ENCODE measurements at places on chromosomes 1 and 21.

- no peak for DNase-seq
Measured at GRCh38 chr1:25113086-25113485, 119.2 kb downstream of the SYF2 start.

DNA sequence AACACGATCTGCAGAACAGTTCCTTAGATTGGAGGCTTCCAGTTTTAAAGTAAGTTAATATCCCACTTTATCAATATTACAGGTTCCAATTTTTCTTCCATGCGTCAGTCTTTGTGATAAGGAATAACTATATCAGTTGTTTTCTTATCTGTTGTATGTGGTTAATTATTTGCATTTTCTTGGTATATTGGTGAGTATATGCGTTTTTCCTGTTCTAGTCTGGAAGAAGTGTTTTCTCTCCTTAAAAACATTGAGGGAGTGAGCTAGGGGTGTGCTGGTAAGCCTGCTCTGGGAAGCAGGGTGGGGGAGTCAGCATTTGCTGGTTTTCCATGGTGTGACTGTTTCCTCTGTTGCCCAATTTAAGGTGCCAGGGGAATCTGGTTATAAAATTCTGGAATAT is 50.2 kb upstream of the KIF1B start:
- DNase-seq = no peak

DNA sequence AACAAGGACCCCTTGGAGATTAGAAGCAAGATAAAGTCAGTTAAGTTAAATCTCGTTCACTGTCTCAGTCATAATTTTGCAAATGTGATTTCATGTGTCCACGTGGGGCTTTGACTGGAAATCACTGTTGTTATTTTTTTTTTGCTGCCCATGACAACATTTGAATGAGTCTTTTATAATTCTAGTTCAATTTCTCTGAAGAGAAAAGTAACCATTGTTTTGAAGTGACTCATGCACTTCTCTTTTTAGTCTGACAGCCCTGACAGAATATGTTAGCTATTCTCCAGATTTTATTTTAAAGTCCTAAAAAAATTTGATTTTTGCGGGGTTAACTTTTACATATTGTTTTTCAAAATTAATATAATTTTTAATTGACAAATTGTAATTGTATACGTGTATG is 30.7 kb upstream of the NLRP3 start:
- no peak for DNase-seq

DNA sequence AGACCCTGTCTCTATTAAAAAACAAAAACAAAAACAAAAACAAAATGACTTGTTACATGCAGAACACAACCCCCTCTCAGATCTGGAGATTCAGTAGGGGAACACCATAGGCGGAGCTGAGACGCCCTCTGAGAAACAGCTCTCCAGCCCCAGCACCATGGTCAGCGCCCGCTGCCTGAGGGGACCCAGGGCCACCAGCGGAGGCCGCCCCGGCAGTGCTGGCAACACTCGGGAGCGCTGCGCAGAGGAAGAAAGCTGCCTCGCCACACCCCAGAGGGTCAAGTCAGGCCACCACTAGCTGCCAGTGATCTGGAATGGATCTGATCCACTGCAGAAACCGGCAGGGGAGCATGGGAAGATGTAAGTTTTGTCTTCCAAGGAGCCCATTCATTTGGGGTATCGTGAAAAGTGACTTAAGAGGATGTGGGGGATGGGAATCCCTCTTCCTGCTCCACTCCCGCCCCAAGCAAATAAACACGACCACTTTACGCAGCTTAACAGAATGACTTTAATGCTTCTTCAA is 3.1 kb downstream of the ACTA1 start:
- DNase-seq = no peak

- DNase-seq = no peak
Measured at GRCh38 chr1:163320891-163321290, 863 bp upstream of the NUF2 start.

GRCh38 chr21:41602531-41602930 is 94.6 kb upstream of the TMPRSS2 start:
- DNase-seq = no peak

DNA sequence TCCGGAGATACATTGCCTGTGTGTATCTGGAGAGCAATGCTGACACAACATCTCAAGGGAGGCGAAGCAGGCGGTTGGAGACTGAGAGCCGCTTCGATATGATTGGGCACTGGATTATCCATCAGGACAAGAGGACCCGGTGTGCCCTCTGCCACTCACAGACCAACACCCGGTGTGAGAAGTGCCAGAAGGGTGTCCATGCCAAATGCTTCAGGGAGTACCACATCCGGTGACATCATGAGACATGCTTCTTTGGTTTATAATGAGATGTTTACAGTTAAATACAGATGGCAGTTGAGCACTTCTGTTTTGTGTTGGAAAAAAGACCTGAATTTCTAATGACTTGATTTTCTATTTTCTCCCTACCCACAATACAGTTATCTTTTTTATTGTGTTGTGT is 12.1 kb downstream of the PGBD2 start:
- no peak for DNase-seq

DNA sequence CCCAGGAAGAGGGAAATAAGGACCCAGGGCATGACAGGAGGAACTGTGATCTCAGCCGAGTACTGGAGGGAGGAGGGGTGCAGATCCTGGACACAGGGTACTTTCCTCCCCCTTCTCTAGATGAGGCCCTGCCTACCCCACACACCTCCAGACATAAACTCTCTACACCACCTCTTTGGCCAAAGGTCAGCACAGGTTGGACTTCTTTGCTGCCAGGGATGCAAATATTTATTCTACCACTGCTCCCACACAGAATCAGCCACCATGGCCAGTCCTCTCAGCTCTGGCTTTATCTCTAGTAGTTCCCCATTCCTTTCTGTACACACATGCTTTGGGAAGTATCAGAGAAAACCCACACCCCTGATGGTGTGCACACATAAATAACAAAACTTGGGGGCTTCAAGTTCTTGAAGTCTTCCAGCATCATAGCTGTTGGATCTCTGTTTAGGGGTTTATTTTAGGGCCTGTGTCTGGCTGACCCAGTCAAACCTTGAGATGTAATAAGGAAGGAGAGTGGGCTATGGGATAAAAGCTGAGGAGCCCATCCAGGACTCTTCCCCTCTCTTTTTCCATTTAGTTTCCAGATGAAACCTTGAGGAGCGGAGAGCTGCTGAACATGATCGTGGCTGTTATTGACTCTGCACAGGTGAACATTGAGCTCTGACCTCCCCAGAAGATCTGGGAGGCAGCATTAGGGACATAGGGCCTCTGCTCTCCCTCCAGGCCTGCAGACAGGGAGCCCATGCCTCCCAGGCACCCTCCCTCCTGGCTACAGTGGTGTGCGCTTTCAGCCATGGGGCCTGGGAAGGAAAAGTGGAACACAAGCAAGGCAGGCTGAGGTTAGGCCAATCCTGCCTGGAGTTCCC is 6.7 kb upstream of the SLC27A3 start:
- DNase-seq = no peak

DNA sequence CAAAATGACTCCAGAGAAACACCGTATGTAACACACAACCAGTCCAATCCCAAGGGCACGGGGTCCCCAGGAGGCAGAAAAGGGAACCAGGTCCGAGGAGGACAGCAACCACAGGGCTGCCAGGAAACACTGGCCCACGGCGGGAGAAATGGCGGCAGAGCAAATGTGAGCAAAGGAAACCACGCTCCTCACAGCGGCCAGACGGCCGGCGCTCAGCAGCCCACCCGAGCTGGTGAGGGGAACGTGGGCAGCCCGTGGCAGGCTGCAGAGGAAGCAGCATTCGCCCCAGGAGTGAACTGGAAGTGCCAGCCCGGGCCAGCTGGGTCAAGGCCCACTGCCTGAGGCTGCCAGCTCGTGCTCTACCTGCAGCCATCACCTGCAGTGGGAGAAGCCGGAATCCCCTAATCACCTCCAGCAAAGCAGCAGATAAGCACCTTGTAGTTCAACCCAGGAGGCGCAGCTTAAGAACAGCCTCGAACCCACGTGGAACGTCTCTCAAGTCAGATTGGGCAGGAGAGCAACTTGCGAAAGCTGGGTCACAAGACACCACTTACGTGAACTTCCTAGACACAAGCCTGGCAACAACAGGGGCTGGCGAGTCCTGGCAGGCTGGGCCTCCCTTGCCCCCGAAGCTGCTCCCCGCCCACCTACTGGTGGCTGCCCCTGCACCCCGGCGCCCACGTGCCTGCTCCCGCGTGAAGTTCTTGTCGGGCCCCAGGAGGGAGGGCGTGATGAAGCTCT is 6.7 kb downstream of the SLC19A1 start:
- DNase-seq = no peak

DNA sequence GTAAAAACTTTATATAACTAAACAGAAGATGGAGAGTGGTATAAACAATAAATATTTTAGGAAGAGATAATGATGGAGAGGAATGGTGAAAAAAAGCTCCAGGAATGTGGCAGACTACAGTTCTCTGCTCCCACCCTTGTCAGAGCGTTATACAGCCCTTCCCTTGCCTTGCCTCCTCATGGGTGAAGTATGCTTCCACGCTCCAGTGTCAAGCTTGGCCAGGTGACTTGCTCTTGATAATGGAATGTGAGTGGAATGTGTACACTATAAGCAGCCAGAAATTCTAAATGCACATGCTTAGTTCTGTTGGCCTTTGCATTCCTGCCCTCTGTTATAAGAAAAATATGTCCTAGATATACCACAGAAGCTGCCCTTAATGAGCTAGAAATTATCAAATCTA is 24.7 kb upstream of the POGK start:
- DNase-seq = no peak

- DNase-seq = no peak
Measured at GRCh38 chr1:240465531-240465940, 146.4 kb downstream of the GREM2 start.

- no peak for DNase-seq
Measured at GRCh38 chr1:234528074-234528865, 49.3 kb upstream of the TARBP1 start.

GRCh38 chr1:95437011-95437410 is 203.0 kb downstream of the RWDD3 start:
- no peak for DNase-seq

- DNase-seq = no peak
Measured at GRCh38 chr1:173415490-173415889, 61.6 kb upstream of the PRDX6 start.

GRCh38 chr1:36172983-36173382 is 17.0 kb downstream of the MAP7D1 start:
- DNase-seq = no peak

GRCh38 chr1:75632350-75632949 is 21.5 kb upstream of the SLC44A5 start:
- DNase-seq = peak; percentile 12

DNA sequence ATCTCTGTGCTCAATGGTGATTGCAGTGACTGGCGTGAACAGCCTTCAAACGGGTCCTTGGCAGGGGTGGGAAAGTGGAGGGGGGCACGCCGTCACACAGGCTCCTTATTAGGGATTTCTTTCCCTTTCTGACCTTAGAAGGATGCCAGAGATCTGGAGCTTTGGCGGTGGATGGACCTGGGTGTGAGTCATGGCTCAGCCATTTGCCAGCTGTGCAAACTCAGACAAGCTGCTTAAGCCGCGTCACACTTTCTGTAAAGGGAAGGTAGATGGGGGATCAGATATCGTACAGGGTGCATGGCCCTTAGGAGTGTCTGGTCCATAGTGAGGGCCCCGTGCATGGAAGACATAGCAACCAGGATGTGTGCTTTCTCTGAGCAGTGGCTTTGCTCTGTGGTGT is 48.3 kb upstream of the C1orf174 start:
- DNase-seq = no peak

- DNase-seq = no peak
Measured at GRCh38 chr1:230293390-230293700, 132.8 kb downstream of the PGBD5 start.

DNA sequence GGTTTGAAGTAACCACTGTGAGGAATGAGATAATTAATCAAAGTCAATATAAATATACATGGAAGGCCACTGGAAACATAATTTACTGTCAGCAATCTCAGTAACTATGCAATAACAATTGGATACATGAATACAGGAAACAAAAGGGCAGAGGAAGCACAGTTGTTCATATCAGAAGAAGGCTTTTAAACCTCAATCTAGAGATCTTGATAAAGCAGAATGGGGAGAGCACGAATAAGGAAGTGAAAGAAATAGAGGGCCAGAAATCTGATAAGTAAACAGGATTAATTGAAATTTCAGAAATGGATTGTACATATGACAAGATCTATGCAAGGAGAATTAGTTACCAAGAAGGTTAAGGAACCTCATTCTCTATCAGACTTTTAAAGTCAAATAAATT is 93.0 kb downstream of the EVI5 start:
- no peak for DNase-seq

DNA sequence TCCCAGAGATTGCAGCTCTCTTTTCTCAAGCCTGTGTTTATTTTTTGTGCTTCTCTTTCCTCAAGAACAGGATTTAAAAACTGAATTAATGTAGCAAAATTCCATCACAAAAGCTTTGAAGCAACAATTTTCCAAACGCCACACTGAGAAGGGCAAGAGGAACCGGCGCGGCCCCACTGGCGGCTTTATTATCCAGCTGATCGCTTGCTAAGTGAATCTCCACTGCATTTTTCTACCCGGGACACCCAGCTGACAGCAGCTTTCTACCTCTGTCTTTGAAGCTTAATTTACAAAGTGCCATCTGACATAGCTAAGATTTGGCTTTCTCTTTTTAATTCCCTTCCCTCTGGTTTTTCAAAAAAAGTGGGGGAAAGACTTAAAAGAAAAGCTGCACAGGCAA is 369.3 kb upstream of the C1orf174 start:
- no peak for DNase-seq

DNA sequence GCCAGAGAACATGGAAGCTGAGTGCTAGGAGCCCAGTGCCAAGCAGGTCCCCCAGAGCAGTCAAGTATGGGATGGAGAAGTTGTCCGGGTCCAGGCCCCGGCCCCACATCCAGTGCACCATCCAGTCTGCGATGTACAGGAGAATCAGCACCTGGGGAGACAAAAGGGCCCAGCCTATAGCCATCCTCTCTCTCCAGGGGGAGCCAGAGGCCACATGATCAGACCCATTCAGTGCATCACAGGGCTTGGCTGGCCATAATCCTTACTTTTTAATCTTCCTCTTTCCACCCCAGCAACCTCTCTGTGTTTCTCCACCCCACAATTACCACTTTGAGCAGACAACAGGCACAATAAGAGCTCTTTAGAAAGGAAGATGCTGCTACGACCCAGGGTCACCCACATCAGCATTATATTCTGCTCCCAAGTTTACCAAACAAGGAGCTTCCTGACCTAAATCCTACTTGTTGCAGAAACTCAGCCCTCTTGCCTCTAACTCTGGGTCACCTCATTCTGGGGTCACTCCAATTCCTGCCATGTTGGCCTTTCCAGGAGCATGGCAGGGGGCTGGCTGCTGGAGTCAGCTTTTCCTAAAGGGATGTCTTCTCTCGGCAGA is 16.4 kb upstream of the RAB29 start:
- DNase-seq = peak; percentile 38

GRCh38 chr21:14995226-14995625 is 69.6 kb downstream of the NRIP1 start:
- DNase-seq = no peak

GRCh38 chr1:21337454-21337927 is 47.2 kb upstream of the ECE1 start:
- no peak for DNase-seq

GRCh38 chr1:16231331-16232315 is 5.4 kb downstream of the CPLANE2 start:
- no peak for DNase-seq

GRCh38 chr1:50658459-50659076 is 235.3 kb upstream of the DMRTA2 start:
- DNase-seq = no peak

- no peak for DNase-seq
Measured at GRCh38 chr1:60866226-60866900, 216.0 kb upstream of the NFIA start.
